ENCODE measurements at places on chromosomes 11 and 22.
A peak's percentile ranks its signal among the peaks of the same experiment; 100 is the strongest.

DNA sequence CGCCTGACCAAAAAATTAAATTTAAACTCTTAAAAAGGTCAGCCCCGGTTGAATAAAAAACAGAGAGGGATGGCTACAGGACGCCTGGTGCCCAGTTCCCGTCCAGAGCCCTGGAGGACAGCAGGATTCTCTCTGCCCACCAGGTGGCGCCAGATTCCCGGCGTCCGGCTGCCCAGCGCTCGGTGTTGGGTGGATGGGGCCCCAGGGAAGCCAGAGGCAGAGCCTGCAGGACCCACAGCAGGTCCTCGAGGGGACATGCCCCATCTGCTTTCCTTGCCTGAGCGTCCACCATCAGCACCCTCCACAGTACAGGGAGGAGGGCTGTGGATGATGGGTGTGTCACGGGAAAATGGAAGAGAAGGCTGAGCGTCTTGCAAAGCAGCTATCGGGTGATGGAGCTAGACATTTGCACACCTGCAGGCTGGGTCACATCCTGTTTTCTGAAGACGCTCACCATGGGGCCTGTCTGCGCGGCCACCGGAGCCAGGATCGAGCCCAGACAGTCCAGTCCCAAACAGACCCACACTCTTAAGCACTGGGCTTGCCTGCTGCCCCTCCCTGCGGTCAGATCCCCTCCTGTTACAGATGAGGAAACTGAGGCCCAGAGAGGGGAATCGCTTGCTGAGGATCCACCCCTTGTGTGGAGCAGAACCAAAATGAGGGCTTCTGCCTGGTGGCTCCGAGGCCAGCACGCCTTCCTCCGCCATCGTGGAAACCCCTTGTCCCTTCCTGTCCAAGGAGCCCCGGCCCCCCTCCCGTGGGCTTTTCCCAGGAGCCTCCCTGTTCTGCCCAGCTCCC is 18.5 kb upstream of the CBX7 start:
- DNase-seq = no peak

DNA sequence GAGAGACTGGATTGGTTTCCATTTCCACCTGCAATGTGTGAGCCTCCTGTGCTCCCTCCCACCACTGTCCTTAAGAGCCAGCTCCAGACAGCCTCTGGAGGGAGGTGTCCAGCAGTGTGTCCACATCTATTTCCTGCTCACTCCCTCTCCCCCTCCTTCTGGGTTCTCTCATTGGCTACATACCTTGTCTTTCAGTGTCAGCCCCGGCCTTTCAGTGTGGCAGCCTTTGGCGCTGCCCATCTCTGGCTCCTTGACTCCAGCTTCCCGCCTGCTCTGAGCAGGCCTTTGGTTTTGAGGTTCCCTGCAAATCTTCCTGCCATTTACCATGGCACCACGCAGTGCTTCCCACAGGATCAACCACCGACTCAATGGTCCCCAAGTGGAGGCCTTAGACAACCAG is 19.0 kb upstream of the PTPRJ start:
- DNase-seq = no peak

DNA sequence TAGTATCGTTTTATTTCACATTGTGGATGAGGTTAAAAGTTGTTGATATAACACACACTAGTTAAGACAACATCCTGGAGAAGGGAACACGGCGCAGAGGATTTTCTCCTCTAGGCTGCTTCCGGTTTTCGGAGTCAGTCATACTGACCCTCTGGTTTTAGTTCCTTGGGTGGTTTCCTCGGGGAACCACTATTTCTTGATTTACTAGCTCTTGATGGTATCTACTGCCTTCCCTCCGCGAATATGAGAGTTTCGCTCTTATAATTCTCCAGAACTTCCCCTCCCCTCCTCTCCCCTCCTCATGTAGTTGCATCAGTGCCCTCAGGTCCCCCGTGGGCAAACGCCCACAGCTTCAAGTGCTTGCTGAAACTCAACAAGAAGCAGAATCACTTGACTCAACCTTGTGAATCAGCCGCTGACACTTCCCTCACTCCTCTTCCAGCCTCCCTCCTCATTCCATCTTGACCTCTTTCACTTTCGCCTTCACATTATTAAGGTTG is 15.9 kb upstream of the APOBEC3A start:
- no peak for DNase-seq

GRCh38 chr11:128476729-128477128 is 110.6 kb downstream of the ETS1 start:
- no peak for DNase-seq

- no peak for DNase-seq
Observed at GRCh38 chr11:5691964-5692361, 2.4 kb downstream of the TRIM22 start.

- DNase-seq = no peak
Observed at GRCh38 chr11:117706322-117706814, 90.6 kb downstream of the DSCAML1 start.

DNA sequence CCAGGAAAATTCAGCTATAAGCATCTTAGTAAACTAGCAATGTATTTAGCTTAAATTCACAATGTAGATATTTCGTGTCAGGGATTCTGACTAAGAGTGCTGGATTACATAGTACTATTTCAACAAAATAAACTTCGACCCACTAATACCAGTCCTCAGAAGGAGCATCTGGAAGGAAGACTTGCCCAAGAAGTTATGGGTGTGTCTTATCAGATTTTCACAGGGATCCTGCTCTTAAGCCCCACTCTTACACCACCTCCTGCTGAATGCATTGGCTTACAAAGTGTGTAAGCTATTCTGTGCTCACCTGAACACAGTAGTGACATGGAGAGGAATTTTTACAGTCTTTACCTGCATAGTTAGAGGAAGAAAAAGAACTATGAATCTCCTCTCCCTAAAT is 35.4 kb upstream of the ANO5 start:
- no peak for DNase-seq

GRCh38 chr22:21952586-21953571 is at the start of gene PPM1F:
TSS of gene PPM1F (minus strand) at chr22:21952848. CDS start at chr22:21946048, 6,800 bp downstream.
- DNase-seq = peak; percentile 28

DNA sequence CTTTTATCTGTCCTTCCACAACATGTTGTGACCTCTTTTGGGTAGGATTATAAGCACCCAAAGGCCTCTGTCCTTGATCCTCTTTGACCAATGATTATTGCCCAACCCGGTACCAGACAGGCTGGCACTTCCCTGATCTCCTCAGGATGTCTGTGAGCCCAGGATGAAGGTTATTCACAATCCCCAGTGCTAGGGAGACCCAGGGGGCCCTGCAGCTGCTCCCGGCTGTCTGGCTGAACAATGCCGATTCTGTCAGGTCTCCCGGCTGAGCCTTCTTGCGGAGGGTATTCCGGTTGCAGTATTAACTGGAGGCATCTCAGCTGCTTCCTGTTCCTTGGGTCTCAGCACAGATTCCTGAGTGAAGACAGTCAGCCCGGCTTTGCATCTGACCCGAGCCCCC is 71.2 kb upstream of the CDON start:
- no peak for DNase-seq

- no peak for DNase-seq
Observed at GRCh38 chr22:42438293-42438650, 6.1 kb upstream of the NFAM1 start.
